Progenitor cell of endocrine pancreas (in vitro differentiated cells): ENCODE measurements at places on chromosomes 7 and 10. TPM values are rescaled to one million over a fixed set of nuclear protein-coding genes. Genes with fewer than 3 reads are reported as not detected.
A peak's percentile ranks its signal among the peaks of the same experiment; 100 is the strongest.

CALHM3 gene
- 0.41 and 1.3 TPM in 2 replicates for total RNA-seq

GPR26 gene
- total RNA-seq = not detected in 2 replicates

GRCh38 chr10:34156781-34157425 lies 658.2 kb downstream of the PARD3 start:
- no peaks in the 10 kb centered on the region for H3K4me1 ChIP-seq
- no peak overlapping the region for H3K27ac ChIP-seq
- peaks cover 6% of the 10 kb centered on the region for H3K36me3 ChIP-seq
- DNase-seq = no peak

DNA sequence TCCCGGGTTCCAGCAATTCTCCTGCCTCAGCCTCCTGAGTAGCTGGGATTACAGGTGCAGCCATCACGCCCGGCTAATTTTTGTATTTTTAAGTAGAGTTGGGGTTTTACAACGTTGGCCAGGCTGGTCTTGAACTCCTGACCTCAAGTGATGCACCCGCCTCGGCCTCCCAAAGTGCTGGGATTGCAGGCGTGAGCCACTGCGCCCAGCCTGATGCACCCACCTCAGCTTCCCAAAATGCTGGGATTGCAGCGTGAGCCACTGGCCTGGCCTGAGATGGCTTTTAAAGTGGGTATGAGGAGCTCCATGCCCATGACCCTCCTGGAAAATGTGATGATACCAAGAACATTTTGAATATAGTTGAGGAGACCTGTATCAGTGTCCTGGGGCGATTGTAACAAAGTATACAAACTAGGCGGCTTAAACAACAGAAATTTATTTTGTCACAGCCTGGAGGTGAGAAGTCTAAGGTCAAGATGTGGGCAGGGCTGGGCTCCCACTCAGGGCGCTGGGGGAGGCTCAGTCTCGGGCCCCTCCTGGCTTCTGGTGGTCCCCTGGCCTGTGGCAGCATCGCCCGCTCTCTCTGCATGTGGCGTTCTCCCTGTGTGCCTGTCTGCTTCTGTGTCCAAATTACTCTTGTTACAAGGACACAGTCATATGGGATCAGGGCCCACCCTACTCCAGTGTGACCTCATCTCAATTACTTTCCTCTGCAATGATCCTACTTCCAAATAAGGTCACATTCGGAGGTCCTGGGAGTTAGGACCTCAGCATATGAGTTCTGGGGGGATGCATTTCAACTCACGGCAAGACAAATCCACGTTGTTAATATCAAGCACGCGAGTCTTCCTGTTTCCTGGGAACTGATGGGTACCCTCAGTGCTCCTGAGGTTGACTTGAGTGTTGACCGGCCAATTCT lies 108.8 kb downstream of the ACTR3B start:
- DNase-seq = no peak
- H3K36me3 ChIP-seq = no peaks in the 10 kb centered on the region
- H3K4me1 ChIP-seq = no peaks in the 10 kb centered on the region
- H3K4me3 ChIP-seq = no peak overlapping the region
- H3K27me3 ChIP-seq = no peaks in the 10 kb centered on the region

PPP1R17 gene
- 0.96 and 1.2 TPM in 2 replicates for total RNA-seq

DNA sequence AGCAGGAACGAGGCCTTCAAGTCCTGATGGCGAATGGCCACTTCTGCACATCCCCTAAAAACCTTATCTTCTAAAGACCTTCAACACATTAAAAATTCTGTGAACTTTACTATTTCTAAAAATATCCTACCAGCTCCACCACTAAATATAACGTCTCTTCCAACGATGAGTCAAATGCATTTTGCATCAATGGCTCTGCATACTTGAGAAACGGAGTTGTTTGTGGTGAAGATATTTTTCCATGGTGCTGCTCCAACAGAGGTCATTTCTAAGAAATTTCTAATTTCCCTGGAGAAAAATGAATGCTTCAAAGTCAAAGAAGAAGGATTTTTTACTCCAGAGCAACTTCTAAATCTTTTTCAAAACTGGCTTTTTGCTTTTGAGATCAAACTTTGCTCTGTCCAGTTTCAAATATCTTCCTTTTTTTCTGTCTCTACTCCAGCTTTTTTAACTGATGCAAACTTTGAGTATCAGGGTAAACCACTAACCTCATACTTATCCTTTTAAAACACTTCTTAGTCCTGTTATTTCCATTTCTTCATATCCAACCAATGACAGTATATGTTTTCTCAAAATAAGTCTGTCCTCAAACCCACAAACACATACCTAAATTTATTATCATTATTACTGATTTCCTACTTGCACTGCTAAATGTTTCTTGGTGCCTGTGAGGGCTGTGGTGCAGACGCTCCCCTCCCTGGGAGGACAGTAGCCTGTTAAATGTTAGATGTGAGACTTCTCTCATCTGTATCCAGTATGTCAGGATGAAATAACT lies 258.1 kb downstream of the KLF6 start:
- peaks cover 3% of the 10 kb centered on the region for H3K27me3 ChIP-seq
- H3K27ac ChIP-seq = no peak overlapping the region
- no peak overlapping the region for H3K4me3 ChIP-seq

DNA sequence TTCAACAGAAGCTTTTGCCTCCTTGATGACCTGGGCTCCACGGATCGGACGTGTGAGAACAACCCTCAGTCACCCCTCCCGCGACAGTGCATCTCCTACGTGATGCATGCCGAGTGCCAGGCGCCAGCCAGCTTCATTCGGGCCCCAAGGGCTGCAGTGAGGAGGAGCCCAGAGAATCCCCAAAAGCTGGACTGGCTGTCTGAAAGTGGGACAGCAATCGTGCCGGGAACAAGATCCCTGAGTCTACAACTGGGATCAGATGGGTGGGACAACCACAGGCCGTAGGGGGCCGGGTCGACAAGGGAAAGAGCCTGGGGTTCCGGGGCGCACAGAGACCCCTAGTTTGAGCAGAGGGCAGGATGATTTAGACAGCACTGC lies 27.2 kb downstream of the EBF3 start:
- no peak overlapping the region for H3K27ac ChIP-seq
- H3K4me3 ChIP-seq = no peak overlapping the region
- no peak for DNase-seq
- H3K36me3 ChIP-seq = no peaks in the 10 kb centered on the region
- H3K4me1 ChIP-seq = no peaks in the 10 kb centered on the region
- peaks cover 84% of the 10 kb centered on the region for H3K27me3 ChIP-seq

NEUROG3 gene
- 7.2 and 7.3 TPM in 2 replicates for total RNA-seq

DNA sequence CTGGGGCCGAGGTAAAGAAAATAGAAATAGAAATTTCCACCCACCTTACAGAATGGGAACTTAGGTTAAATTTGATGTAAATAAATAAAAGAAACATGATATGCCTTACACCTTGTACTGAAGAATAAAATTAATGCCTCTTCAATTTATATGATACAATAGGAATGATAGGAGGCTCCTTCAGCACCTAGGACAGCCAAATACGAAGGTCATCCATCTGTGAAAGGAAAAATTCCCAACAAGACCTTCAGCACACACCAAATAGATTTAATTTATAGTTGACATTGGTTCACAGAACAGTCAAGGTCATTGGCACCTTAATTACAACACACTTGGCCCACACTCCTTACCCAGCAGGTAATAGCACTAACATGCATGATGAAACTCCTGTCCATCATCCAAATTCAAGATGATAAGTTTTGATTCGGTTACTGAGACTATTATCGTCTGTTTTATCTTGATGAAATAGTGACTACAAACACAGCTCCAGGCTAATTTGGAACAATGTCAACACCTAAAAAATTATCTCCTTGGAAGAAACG lies 250.9 kb downstream of the SNX13 start:
- H3K27ac ChIP-seq = no peak overlapping the region
- H3K4me3 ChIP-seq = no peak overlapping the region
- H3K36me3 ChIP-seq = no peaks in the 10 kb centered on the region
- no peaks in the 10 kb centered on the region for H3K27me3 ChIP-seq

PRKRIP1 gene
- total RNA-seq = 44.8 and 45.0 TPM in 2 replicates

DNA sequence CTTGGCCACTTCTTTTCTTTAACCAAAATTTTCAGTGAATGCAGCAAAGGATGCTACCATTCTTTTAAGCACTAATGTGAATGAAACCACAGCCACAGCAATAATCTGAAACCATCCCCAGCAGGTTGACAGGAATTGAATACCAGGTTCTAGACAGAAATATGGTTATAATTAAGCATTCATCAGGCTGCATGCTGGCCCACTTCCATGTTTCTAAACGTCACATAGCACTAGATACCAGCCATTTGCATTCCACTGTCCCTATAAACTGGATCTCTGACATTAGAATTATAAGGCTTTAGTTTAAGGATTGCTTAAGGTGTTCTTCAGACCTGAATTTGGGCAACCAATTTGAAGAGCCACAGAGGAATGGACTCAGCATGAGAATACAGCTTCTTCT lies 340.8 kb upstream of the KLF6 start:
- DNase-seq = no peak
- H3K27ac ChIP-seq = no peak overlapping the region
- H3K4me3 ChIP-seq = no peak overlapping the region
- H3K36me3 ChIP-seq = peaks cover 5% of the 10 kb centered on the region

RAB19 gene
- 12.2 and 14.0 TPM in 2 replicates for total RNA-seq

IGFBP1 gene
- total RNA-seq = 0.24 TPM in 1 of 2 replicates, not detected in the other

DNA sequence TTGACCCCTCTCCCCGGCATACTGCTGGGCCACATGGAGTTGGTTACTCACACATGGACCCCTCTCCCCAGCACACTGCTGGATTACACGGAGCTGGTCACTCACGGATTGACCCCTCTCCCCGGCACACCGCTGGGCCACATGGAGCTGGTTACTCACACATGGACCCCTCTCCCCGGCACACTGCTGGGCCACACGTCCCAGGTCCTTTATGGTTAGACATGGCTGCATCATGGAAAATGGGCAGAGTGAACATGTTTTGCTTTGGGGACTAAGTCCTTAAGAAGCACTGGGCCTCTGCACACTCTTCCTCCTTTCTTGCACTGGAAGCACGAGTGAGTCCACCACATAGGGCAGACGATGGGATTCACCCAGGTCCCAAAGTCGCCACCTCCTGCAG lies 102.1 kb upstream of the SHH start:
- peaks cover 28% of the 10 kb centered on the region for H3K27me3 ChIP-seq
- H3K36me3 ChIP-seq = peaks cover 1% of the 10 kb centered on the region
- H3K4me3 ChIP-seq = no peak overlapping the region
- H3K4me1 ChIP-seq = peaks cover 19% of the 10 kb centered on the region
- DNase-seq = no peak

IL2RA gene
- total RNA-seq = not detected in 2 replicates

DNA sequence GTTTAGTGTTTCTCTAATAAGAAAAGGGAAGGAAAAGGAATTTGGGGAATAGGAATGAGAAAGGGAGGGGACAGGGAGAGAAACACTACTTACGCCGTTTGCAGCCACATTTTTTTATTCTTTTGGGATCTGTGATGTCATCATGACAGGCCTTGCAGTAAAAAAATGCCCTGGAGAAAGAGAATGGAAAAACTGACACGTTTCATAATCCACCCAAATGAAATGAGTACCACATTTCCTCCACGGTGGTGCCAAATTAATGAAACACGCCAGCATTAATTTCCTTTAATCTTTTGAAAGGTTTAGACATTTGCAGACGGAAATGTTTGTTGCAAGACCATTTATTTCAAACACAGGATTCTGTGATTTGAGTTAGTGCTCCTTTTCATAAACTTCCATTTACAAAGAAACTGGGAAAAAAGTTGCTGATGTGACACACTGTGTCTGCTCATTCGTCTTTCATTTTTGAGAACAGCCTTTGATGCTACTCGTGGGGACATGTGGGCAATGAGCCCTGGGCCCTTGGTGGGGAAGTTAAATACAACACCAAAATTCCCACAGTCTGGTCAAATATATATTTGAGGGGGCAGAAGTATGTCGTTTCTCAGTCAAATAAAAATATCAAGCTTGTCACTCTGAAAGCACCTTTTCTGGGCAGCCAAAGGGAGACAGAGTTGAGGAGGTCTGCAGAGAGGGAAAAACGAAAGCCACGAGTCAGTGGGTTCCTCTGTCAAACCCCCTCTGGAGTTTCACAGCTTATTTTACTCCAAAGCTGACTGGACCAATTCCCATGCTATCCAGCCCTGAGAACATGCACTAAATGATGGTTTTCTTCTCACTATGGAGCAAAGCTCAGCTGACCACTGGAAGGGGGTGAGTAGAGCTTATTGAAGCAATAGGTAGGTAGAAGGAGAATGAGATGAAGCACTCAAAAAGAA lies 625.5 kb downstream of the KCNMA1 start:
- H3K27ac ChIP-seq = no peak overlapping the region
- H3K27me3 ChIP-seq = peaks cover 5% of the 10 kb centered on the region
- DNase-seq = no peak

NKX6-2 gene
- 28.3 and 43.9 TPM in 2 replicates for total RNA-seq

OR2A1 gene
- total RNA-seq = 0.12 TPM in 1 of 2 replicates, not detected in the other

ZNF365 gene
- not detected in 2 replicates for total RNA-seq

KCP gene
- 6.8 and 8.5 TPM in 2 replicates for total RNA-seq

TEX47 gene
- not detected in 2 replicates for total RNA-seq

GRCh38 chr10:87837445-87837844 lies 19.4 kb upstream of the ATAD1 start:
- H3K4me3 ChIP-seq = no peak overlapping the region
- peaks cover 3% of the 10 kb centered on the region for H3K4me1 ChIP-seq
- H3K27ac ChIP-seq = no peak overlapping the region
- H3K36me3 ChIP-seq = no peaks in the 10 kb centered on the region

GRCh38 chr10:124665091-124665490 lies 79.1 kb downstream of the FAM53B start:
- H3K36me3 ChIP-seq = peaks cover 4% of the 10 kb centered on the region
- H3K27ac ChIP-seq = no peak overlapping the region
- no peak for DNase-seq

DNA sequence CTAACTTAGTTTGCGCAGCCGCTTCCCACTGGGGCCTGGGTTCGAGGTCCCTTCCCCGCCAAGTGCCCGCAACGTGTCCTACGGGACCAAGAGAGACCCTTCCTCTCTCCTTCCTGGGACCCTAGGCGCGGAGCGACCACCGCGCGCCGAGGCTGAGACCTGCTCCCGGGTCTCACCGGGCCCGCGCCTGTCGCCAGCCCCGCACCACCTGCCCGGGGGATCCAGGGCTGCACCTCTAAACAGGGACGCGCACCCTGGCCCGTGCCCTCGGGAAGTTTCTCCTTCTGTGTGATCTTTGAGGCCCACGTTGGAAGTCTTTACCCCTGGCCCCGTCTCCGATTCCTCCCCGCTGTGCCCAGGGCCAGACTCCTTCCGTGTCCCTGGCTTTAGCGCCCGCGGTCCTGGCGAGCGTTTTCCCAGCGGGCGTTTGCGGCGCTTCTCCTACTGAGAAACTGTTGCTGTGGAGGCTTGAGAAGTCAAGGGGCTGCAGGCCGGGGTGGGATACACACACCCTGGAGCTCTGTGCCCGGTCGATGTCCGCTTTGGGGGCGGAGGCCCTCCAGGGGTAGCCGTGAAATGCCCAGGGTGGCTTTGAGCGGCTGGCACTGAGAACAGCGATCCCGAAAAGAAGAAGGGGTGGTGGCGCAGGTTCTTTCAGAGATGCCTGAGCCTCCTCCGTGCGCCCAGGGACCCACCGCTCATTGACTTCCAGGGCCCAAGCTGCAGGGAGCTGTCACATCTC lies 575 bp downstream of the PLPP4 start:
- no peaks in the 10 kb centered on the region for H3K36me3 ChIP-seq
- peaks cover 80% of the 10 kb centered on the region for H3K27me3 ChIP-seq
- no peak for DNase-seq
- peaks cover 8% of the 10 kb centered on the region for H3K4me1 ChIP-seq
- H3K27ac ChIP-seq = no peak overlapping the region
- H3K4me3 ChIP-seq = peak overlapping the region; percentile 70
